NCI-H526 (cell line): ENCODE measurements at places on chromosomes 6 and 20.

DNA sequence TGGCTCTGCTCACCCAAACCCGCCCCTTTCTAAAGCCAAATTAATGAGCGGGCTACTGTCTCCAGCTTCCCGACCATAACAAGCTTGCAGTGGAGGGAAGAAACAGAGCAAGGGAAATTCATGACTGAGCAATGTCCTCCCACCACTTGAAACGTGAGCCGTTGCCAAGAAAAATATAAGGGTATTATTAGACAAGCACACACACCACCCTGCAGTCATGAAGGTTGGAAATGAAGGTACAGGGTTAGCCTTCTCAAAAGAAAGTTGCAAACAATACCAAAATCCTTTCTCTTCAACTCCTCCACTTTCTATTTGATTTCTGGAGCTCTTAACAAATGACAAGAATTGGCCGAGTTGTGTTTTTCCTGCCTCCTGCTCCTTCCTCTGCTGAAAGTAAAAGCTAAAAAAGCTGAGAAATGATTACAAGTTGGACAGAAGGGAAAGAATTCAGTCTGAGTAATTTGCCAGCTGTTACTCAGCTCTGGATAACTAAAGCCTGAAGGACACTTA is 151.1 kb upstream of the B3GAT2 start:
- no peak for DNase-seq

DNA sequence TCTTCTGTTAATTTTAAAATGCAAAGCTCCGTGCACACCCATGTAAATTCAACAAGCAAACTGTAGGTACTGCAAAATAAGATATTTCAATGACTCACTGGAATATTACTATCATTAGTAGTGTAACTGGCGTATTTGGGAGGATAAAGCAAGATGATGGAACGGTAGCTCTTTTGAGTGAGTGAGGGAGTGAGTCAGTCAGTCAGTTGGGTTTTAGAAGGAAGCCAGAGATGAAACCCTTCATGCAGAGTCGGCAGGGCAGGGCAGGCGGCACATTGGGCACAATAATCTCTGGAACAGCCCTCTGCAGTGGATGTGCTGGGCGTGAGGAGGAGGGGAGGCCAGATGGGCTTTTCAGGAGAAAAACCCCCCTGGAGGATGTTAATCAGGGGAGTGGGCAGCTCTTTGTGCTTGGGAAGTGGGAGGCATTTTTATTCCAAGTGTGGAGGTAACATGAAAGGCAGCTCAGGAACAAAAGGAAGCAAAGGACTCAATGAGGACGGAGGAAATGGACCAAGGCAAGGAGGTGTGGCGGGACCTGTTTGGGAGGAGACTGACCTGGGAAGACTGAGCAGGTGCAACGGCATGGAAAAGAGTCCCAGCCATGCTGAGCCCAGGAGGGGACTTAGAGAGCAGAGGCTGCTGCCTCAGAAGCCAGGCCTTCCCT is 171.2 kb downstream of the ZDHHC14 start:
- no peak for DNase-seq

GRCh38 chr20:52867305-52867704 is 104.9 kb upstream of the TSHZ2 start:
- DNase-seq: no peak

DNA sequence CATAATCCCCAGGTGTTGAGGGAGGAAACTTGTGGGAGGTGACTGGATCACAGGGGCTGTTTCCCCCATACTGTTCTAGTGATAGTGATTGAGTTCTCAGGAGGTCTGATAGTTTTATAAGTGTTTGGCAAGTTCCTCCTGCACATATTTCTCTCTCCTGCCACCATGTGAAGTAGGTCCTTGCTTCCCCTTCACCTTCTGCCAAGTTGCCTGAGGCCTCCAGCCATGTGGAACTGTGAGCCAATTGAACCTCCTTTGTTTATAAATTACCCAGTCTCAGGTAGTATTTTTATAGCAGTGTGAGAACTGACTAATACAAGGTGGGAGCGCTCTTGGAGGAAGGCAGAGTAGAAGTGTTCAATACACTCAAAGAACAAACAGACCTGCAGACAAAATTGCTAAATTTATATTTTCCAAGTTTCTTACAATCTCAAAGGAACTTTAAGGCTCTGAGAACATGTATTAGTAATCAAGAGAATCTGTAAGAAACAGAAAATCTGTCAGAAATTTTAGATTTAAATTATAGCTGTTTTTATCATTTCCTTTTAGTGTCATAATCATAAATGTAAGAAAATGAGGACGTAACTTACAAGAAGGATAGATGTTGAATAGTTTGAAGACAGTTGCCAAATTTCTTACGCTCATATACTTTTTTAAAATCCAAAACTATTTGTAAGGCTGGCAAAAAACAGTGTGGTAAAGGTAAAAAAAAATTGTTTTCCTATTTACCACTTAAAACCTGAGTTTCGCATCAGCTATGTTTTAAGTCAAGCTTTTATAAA is 77.7 kb downstream of the ASCC3 start:
- DNase-seq: no peak

DNA sequence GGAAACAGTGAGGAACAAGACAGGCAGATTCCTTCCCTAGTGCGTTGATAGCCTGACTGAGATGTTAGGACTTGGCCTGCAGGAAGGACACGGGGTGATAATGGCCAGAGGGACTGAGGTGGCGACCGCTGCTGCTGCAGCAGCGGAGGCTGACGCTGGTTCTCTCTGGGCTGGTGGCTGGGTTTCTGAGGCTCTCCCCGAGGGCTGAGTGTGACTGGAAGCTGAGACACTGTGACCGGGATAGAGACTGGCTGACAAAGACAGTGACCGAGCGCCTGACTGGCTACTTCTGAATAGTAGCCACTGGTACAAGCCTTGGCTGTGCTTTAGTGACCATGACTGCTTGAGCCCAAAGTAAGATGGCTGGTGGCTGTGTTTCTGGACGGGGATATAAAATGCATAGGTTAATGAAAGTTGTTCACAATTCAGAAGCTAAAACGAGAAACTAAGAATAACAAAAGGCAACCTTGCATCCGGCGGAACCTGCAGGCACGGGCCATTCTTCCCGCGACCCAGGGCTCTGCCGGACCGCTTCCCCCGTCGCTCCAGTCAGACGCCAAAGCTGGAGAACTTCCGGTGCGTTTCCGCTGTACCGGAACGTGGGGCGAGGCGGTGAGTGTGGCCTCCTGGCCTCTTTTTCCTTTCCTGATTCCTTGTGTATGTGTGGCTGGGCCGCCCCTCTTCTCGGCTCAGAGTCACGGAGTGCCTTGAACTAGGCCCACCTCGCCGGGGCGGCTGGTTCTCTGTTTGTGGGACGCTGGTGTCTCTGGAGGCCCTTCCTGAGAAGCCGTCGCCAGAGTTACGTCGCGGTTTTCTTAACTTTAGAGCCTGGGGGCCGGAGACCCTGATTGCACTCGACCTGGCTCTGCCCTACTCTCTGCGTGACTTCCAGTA is at the start of gene AAR2:
AAR2 (plus strand) TSS at position 587 of the 894 bp plus-strand sequence. CDS start 3,391 bp downstream, outside the sequence.
- DNase-seq: peak; percentile 92
